Right cardiac atrium (tissue), 5 donors: ENCODE measurements at places on chromosomes 7 and 10. TPM values are rescaled to one million over a fixed set of nuclear protein-coding genes. Genes with fewer than 3 reads are reported as not detected.

Gene SEC24C
- total RNA-seq: 46.8 TPM

Gene PRLHR
- not detected for total RNA-seq

Gene SLIT1
- total RNA-seq: 0.29 TPM

Gene SEMA3D
- total RNA-seq: 3.1 TPM

Gene NRCAM
- total RNA-seq: 0.59 TPM

Gene RARRES2
- 111 TPM for total RNA-seq

Gene GJC3
- not detected for total RNA-seq

Gene AKR1C4
- not detected for total RNA-seq

Gene GRID2IP
- total RNA-seq: 0.09 TPM

Gene CPEB3
- 14.3 TPM for total RNA-seq

Gene FOXI2
- 0.06 TPM for total RNA-seq

Gene RET
- total RNA-seq: 0.47 TPM

Gene TFEC
- 2.0 TPM for total RNA-seq

Gene KLLN
- total RNA-seq: 0.53 TPM

Gene SPDYE2
- not detected for total RNA-seq

Gene PSMA2
- 64.4 TPM for total RNA-seq

Gene ITIH2
- not detected for total RNA-seq

Gene AFAP1L2
- 6.1 TPM for total RNA-seq

Gene ASB10
- total RNA-seq: 21.0 TPM

Gene EPO
- not detected for total RNA-seq

Gene SBDS
- 181 TPM for total RNA-seq
